ENCODE measurements at places on chromosomes 1 and 21.
A peak's percentile ranks its signal among the peaks of the same experiment; 100 is the strongest.

DNA sequence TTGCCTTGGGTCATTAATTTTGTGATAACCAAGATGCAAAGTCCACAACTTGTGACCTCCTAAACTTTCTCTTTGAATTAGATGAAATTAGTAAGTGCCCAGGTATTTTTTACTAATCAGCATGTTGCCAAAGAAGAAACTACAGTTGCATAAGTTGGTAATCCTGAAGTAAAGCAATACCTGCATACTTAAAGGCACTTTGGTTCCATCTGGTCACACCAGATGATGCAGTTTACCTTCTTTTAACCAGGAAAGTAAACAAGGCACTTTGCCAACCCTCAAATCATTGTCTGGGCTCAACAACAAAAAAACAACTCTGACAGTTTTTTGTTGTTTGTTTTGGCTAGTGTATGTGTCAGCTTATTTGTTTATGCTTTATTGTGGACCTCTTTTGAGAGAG lies 55.5 kb upstream of the DYNLT5 start:
- peak; percentile 30 for DNase-seq

DNA sequence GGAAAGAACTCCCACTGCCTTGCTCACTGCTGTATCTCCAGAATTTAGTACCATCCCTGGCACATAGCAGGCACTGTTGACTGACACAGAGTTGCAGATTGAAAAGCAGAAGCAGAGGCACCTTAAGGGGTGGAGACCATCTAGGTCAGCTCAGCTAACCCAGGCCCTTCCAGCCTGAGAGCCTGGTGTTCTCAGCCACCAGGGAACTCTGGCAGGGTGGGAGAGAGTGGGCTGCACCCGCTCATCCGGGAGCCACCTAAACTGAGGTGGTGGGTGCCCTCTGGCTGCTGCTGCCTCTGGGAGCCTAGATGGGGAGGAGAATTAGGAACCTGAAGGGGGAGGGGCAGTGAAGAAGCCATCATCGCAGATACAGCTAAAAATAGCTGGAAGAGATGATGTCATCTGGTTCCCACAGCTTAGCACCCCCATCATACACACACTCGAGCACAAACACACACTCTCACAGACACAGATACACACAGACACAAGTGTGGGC lies 1.5 kb upstream of the TSPAN1 start:
- peak; percentile 68 for DNase-seq

DNA sequence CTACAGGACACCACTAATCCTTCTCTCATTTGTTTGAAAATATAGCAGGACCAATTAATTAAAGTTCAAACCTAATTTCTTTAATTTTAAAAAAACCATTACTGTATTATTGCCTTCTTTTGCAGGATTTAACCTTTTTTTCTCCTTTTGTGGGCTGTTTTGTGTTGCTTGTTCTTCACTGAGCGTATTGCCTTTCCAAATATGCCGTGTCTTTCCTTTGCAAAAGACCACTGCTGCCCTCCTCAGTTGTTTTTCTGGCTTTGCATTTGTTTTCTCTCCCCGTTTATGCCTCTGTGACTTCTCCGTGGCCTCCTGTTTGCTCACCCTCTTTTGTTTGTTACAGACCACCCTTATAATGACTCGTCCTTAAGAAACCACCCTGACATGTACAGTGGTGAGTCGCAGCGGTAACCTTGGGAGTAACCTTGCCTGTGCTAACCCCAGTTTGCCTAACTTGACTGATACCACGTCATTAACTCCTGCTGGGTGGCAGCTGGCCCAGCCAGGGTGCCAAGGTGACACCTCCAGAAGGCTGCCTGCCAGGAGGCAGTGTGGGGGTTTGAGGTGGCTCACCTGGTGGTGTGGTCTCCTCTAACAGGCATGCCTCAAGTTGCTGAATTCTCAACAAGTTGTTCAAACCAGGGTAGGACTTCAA lies 81.1 kb upstream of the CNTN2 start:
- DNase-seq = no peak

GRCh38 chr1:43035821-43036741 lies 77.4 kb upstream of the SLC2A1 start:
- no peak for DNase-seq

- DNase-seq = no peak
Observed at GRCh38 chr1:32954168-32954567, 10.4 kb downstream of the RNF19B start.
